H4 (cell line): ENCODE measurements at places on chromosomes 1 and 21. TPM values are rescaled to one million over a fixed set of nuclear protein-coding genes. Genes with fewer than 3 reads are reported as not detected.

MRPS21 gene
- total RNA-seq, result 28.2 and 36.6 TPM in 2 replicates

KCNJ9 gene
- not detected in 2 replicates for total RNA-seq

GBP7 gene
- total RNA-seq, result not detected in 2 replicates

RBM15 gene
- total RNA-seq, result 17.9 and 18.2 TPM in 2 replicates

CNR2 gene
- total RNA-seq, result not detected in 2 replicates

NTMT2 gene
- not detected in 2 replicates for total RNA-seq

MTF1 gene
- 2.0 TPM in 2 replicates for total RNA-seq

C1orf167 gene
- total RNA-seq, result not detected in 2 replicates

PRAMEF8 gene
- total RNA-seq, result not detected in 2 replicates

SPRR3 gene
- not detected in 2 replicates for total RNA-seq

C1orf105 gene
- total RNA-seq, result not detected in 2 replicates

MPZ gene
- total RNA-seq, result 0.27 and 0.39 TPM in 2 replicates

TFF3 gene
- not detected in 2 replicates for total RNA-seq

MANEAL gene
- total RNA-seq, result 8.9 and 10.4 TPM in 2 replicates

CR1L gene
- not detected in 2 replicates for total RNA-seq

LRRC71 gene
- total RNA-seq, result not detected in 2 replicates

ERO1B gene
- 3.2 and 4.2 TPM in 2 replicates for total RNA-seq

CNKSR1 gene
- total RNA-seq, result not detected in 2 replicates

ARHGEF11 gene
- total RNA-seq, result 12.2 and 12.6 TPM in 2 replicates

RNF223 gene
- not detected in 2 replicates for total RNA-seq

HSPB7 gene
- total RNA-seq, result not detected in 2 replicates

MNDA gene
- total RNA-seq, result 0.39 TPM in 1 of 2 replicates, not detected in the other

IGSF21 gene
- total RNA-seq, result not detected in 2 replicates
